ENCODE measurements at places on chromosomes 3 and 15.
A peak's percentile ranks its signal among the peaks of the same experiment; 100 is the strongest.

DNA sequence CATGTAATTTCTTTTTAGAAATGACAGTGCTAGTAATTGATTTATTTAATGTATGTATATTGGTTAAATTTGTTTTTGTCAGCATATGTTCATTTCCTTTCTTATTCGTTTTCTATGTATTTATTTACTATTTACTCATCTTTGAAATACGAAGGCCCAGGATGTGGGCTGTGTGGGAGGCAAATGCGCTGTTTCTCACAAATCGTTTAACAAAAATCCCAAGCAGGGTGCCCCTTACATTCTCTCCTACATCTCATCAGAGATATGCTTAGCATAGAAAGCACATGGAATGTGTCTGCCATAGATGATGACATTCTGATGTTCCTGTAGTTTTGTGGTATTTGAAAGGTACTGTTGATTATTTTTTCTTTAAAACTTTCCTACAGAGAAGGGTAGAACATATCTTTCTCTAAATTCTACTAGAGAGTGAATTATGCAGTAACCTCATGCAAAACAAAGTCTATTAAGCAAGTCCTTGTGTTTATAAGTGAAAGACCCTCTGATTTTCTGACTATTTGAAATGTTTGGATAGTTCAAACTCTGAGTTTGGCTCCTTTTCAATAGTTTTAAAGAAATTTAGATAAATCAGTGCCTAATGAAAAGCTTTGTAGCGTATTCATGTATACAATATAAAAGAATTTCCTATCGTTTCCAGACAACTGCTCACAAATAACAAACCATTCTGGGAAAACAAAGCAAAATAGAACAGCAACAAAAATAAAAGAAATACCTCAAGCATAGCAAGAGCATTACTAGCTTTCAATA lies 111.1 kb upstream of the VGLL3 start:
- DNase-seq: no peak

- DNase-seq: no peak
These were observed 209.0 kb downstream of the GAP43 start for GRCh38 chr3:115832265-115832664.

- DNase-seq: no peak
These were observed 388.7 kb downstream of the GRM7 start for GRCh38 chr3:7249493-7250076.

GRCh38 chr3:42306499-42306898 lies 40.5 kb upstream of the CCK start:
- DNase-seq: no peak

GRCh38 chr3:112635674-112636073 lies 5.3 kb downstream of the CCDC80 start:
- no peak for DNase-seq

DNA sequence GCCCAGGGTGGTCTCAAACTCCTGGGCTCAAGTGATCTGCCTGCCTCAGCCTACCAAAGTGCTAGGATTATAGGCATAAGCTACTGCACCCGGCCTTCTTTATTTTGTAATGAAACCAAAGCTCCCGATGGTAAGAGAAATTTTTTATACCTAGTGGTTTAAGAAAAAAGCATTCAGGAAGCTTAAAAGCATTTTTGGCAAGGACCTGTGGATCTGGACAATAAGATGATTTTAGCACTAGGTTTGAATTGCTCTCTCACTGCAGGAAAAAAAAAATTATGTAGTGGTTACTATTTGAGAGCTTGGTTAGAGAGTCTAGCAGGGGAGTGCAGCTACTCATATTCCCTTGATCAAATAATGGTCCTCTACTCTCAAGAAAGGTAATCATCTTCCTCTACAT lies 64.9 kb upstream of the PIK3R4 start:
- no peak for DNase-seq

GRCh38 chr3:31035681-31036080 lies 141.2 kb upstream of the GADL1 start:
- no peak for DNase-seq

DNA sequence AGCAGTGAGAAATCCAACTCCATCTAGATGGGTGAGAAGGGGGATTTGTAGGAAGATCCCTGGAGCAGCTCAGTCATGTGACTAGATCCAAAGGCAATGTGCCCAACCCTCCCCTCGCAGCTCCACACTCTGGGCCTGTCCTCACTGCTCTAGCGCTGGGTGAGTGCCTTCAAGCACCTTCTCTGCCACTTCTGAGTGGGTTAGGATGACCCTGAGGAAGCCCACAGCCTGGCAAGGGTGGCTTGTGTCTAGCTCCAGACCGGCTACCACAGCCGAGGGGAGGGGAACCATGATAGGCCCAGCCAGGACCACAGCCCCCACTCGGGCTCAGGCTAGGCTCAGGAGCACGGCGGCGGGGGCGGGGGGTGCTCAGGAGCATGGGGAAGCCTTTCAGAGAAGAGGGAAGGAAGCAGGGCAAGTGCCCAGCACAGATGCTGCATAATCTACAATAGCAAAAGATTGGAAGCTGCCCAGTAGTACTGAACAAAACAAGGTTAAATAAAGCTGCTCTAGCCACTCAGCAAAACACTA lies 1.7 kb downstream of the SPATA12 start:
- no peak for DNase-seq

GRCh38 chr15:79463043-79463780 lies 31.1 kb downstream of the MINAR1 start:
- DNase-seq: no peak

DNA sequence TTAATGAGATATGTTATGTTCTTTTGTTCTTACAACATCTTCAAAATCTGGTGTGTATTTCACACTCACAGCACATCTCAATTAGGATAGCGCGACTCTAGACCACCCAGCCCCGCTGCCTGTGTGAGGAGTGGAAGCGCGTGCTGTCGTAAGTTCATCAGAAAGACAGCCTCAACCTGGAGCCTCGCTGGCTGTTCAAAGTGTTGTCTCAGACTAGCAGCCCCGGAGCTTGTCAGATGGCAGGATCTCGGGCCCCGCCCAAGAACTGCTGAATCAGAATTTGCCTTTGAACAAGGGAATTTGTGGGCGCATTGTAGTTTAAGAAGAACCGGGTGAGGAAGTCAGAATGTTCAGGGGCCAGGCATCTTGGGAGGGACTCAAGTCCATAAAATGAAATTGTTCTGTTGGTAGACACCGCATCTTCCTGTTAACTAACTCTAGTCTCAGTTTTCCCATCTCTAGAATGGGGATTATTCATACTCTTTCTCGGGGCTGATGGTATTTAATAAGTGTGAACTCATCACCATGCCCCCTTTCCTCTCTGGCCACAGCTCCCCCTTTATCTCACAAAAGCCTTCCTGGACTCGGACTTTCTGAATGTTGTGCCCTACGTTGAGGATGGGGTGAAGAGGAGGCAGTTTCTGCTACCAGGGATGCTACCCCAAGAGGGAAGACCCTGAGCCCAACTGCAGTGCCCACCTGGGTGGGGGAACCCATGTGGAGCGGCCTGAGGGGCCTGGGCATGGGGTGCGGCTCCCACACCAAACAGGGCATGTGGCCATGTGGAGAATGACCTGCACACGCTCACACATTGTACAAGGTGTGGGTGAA lies 40.4 kb downstream of the BHLHE40 start:
- no peak for DNase-seq

GRCh38 chr15:92797168-92798052 lies 102.7 kb upstream of the CHD2 start:
- DNase-seq: peak; percentile 79

DNA sequence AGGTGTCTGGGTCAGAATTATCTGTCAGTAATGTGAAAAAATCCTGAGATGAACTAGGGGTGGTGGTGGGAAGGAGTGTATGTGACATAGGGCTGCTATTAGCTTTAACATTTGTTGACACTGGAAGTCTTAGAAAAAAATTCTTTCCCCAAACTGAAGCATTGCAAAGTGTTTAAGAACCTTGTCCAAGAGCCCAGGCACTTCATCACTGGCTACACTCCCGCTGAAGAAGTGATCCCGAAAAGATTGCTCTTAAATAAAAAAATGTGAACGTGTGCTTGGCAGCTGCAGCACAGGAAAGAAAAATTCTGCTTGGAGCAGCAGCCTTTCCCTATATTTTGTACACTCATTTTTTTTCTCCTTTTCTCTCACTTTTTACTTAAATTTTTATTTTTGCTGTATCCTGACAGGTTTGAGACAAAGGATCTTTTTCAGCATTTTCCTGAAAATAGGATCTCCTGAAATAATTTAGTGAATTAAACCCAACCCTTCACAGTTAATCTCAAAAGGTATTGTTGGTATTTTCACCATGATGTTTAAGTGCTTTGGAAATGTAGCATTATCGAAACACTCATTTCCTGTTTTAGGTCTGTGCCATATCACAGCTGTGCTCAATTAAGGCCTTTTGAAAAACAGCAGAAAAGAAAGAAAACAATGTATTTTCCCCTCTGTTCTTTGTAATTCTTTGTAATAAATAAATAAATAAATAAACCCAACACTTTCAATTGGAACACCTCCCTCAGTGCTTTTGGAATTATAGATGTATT lies 477.6 kb downstream of the ZNF385D start:
- DNase-seq: no peak

DNA sequence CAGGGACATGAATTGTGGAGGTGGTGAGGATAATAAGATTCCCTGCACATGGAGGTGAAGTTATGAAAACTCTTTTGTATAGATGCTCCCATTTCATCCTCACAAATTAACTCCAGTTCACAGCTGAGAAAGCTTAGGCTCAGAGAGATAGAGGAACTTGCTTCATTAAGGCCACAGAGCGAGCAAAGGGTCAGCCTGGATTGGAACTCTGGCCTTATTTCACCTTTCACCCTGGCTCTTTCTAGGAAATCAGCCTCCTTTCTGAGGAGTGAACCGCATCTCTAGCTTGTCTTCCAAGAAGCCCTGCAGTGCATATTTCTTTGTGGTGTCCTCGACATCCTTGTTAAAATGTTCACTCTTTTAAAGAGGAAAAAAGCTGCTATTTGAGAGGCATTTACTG lies 58.0 kb upstream of the SLC25A26 start:
- no peak for DNase-seq

DNA sequence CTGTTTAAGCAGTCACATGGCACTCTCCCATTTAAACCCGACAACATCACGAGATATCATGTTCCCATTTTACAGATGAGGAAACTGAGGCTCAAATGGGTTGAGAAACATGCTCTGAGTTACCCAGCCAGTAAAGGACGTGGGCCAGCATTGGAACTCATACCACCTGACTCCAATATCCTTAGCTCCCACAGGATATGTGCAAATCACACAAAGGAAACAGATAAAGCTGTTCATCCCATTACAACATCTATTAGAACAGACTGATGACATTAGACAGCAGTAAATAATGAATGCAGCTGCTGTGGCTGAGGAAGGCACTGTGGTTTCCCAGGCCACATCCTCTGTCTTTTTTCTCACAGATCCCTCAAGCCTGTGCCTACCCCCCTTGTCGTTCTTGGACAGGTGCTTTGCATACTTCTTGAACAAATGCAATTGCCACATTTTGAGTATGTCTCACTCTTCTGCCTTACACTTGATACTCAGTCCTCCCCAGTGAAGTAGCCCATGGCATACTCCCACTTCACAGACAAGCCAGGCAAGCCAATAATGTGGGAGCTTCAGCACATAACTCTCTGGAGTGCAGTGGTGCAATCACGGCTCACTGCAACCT lies 17.7 kb downstream of the FRMD4B start:
- DNase-seq: no peak

DNA sequence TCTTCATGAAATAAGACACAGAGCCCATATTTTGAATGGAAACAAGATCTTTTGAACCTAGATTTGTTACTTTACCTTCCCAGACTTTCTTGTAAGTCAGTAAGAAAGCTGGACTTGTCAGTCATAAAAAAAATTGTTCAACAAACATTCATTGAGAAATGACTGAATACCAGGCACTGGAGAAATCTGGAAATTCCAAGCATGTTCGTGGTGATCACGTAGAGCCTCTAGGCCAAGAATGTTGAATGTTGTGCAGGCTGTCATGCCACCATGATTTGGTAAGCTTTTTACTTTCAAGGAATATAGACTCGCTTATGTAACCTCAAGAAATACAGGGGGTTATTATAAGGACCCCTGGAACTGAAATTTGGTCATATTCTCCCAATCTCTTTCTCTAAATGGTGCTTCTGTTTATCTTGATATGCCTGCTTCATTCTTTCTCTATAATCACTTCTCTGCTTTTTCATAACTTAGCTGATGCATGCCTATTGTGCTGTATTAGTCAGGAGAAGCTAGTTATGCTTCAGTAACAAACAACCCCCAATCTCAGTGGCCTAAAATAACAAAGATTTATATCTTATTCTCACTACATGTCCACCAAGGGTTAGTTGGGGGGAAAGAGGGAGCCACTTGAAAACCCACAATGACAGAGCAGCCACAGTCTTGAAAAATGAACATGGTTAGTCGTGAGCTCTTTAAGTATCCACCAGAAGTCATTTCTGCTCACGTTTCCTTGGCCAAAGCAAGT lies 3.4 kb upstream of the TPM1 start:
- no peak for DNase-seq

DNA sequence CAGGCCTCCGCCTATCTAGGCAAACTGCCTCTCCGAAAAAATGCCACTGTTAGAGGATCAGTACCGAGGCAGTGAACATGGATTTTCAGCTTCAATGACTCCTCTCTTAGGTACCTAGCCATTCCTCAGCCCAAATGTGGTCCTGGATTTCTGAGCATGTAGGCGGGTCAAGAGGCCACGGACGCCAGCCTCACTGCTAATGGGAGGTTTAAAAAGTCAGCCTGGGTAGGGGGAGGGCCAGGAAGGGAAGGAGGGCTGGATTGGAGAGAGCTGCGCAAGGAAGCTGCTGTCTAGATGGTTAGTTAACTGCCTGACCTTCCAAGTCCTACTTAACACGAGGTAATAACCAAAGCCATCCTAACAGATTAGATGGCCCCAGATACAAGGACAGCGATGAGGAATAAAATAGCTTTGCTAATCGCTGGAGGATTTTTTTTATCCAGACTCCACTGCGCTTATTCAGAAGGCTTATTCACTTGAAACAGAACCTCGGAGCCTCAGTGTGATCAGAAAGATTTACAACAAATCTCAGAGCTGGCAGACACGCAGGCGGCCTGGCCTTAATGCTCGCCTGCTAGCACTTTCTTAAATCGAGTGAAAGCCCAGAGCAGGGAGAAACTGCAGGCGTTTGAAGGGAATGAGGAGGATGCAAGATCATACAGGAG lies 34.3 kb downstream of the TLE3 start:
- DNase-seq: no peak

GRCh38 chr3:176953106-176954060 lies 243.9 kb downstream of the TBL1XR1 start:
- DNase-seq: no peak

- DNase-seq: peak; percentile 50
These were observed 16.4 kb upstream of the ZNF609 start for GRCh38 chr15:64443747-64444621.

GRCh38 chr3:117752984-117753717 lies 1043.6 kb downstream of the TUSC7 start:
- DNase-seq: no peak

GRCh38 chr3:149509526-149509925 lies 35.0 kb downstream of the TM4SF4 start:
- DNase-seq: no peak

GRCh38 chr15:36469311-36469966 lies 110.0 kb upstream of the CDIN1 start:
- DNase-seq: no peak

GRCh38 chr3:52190294-52191074 lies 7.5 kb upstream of the ALAS1 start:
- no peak for DNase-seq

All from Calu3 (cell line).